ENCODE measurements at places on chromosomes 16 and 17. TPM values are rescaled to one million over a fixed set of nuclear protein-coding genes. Genes with fewer than 3 reads are reported as not detected.
A peak's percentile ranks its signal among the peaks of the same experiment; 100 is the strongest.

GRCh38 chr17:47719411-47720152 lies 13.5 kb upstream of the TBX21 start:
- no peak for DNase-seq

- peak; percentile 79 for DNase-seq
Observed at GRCh38 chr17:83079352-83079747, at the start of gene METRNL. Gene METRNL (plus strand): TSS chr17:83079609. CDS start chr17:83079816, 207 bp downstream.

- peak; percentile 35 for DNase-seq
Observed at GRCh38 chr16:66344533-66345145, 21.9 kb upstream of the CDH5 start.

CBX2 gene
- 2.3 TPM for polyA plus RNA-seq

- no peak for DNase-seq
Observed at GRCh38 chr16:47499080-47499699, 38.1 kb downstream of the PHKB start.

- DNase-seq: peak; percentile 91
Observed at GRCh38 chr17:38729886-38730525, at the start of gene CISD3. Gene CISD3 (plus strand): TSS chr17:38730341. CDS start chr17:38730359, 18 bp downstream.

DNA sequence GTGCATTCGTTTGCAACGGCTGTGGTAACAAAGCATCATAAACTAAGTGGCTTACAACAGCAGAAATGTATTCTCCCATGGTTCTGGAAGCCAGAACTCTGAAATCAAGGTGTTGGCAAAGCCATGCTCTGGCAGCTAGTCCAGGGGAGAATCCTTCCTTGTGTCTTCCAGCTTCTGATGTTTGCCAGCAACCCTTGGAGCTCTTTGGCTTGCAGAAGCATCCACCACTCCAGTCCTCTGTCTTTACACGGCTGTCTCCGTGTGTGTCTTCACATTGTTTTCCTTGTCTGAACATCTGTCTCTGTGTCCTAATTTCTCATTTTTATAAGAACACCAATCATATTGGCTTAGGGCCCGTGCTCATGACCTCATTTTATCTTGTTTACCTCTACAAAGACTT lies 265.3 kb upstream of the HSBP1 start:
- DNase-seq: no peak

- no peak for DNase-seq
Observed at GRCh38 chr16:30697264-30698138, 1.5 kb upstream of the SRCAP start.

GRCh38 chr17:927611-928461 lies 51.7 kb downstream of the NXN start:
- DNase-seq: peak; percentile 16

- DNase-seq: no peak
Observed at GRCh38 chr16:72203401-72203800, 31.4 kb upstream of the PMFBP1 start.

DNA sequence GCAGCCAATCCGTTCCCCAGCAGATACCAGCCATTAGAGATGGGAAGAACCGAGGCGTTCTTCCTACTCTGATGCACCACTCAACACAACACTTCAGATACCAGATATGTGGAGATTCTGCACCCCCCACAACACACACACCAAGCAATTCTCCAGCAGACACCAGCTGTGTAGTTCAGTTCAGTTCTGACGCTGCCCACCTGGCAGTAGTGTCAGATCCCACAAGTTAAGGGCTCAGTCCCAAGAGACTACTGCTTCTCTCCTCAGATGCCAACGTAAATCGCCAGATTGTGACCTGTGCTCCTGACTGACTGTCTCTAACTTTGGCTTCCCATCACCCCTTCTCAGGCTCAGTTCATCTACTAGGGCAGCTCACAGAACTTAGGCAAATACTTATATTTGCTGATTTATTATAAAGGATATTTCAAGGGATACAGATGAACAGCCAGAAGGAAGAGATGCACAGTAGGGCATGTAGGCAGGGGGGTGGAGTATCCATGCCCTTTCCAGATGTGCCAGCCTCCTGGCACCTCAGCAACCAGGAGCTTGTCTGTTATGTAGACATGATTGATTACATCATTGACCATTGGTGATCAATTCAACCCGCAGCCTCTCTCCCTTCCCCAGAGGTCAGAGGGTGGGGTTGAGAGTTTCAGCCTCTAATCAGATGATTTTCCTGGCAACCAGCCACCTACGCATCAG lies 110.6 kb downstream of the PRKCA start:
- DNase-seq: no peak

LGALS9C gene
- polyA plus RNA-seq: 18.0 TPM

GRCh38 chr16:51149721-51150164 lies 1.3 kb downstream of the SALL1 start:
- peak; percentile 22 for DNase-seq

- no peak for DNase-seq
Observed at GRCh38 chr16:11273721-11274324, 394 bp upstream of the PRM3 start.

GRCh38 chr16:81003610-81004460 lies 2.9 kb downstream of the CMC2 start:
- DNase-seq: peak; percentile 21

FOXL1 gene
- 6.3 TPM for polyA plus RNA-seq

DNA sequence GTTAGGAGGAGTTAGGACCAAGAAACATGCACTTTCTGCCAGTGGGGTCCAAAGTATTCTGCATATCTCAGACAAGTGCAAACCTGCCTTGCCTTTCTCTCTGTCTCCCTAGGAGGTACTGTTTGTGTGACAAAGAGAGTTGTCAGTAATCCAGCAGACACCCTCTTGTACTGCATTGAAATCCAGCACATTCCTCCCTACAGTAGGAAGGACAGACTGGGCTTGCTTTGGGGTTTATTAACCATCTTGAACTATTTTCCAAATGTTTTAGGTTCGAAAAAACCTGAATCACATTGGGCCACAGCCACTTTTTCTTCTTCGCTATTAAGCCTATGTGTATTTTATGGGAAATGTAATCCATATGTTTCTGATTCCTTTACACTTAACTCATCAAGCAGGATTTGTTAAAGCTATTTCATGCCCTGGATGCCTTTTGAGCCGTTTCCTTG lies 204.2 kb upstream of the KCNJ16 start:
- DNase-seq: no peak

- no peak for DNase-seq
Observed at GRCh38 chr17:65529761-65530522, 31.5 kb downstream of the AXIN2 start.

CDRT15L2 gene
- not detected for polyA plus RNA-seq

GRCh38 chr17:27494192-27495091 lies 38.2 kb downstream of the KSR1 start:
- DNase-seq: peak; percentile 98

DNA sequence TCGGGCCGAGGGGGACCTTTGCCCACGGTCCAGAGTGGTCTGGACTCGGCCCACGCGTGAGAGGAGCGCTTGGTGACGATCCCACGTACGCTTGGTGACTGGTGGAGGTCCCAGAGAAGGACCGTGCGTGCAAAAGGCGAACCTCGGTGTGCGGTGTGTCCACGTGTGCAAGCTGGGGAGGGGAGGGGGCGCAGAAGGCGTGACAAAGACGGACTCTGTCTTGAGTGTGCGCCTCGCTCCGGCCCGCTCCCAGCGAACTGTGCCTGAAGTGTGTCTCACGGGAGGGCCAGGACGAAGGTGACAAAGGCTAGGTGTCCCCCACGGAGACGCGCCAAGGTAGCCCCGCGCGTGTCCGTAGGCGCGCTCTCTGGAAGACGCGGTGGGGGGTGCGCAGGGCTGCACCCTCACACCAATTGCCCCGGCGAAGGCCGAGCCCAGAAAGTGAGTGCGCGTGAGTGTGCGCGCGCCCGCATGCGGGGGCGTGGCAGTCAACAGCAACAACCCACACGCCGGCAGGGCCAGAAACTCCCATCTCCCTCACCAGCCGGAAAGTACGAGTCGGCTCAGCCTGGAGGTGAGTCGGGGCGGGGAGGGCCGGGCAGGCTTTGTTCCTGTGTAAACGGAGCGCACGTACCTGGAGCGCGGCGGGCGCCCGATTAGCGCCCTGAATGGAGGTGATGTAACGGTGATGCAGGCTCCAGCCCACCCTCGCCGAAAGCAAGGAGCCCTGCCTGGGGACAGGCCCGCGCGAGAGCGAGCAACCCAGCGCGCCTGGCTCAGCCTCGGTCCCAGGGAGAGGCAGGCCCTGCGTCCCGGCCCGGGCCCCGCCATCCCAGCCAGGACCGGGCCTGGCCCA lies at the start of gene GPRC5C:
GPRC5C (plus strand) TSS at position 521 of the 856 bp plus-strand sequence. CDS start 7,689 bp downstream, outside the sequence.
- peak; percentile 93 for DNase-seq

TOM1L1 gene
- polyA plus RNA-seq: 118 TPM

FOXN1 gene
- not detected for polyA plus RNA-seq

GRCh38 chr17:69857412-69857835 lies 217.6 kb upstream of the KCNJ16 start:
- no peak for DNase-seq

HSD3B7 gene
- polyA plus RNA-seq: 17.0 TPM

GRCh38 chr17:31462261-31462660 lies 70.8 kb downstream of the RAB11FIP4 start:
- DNase-seq: no peak

- no peak for DNase-seq
Observed at GRCh38 chr16:8283195-8283594, 307.1 kb downstream of the TMEM114 start.

Data from small intestine (tissue), 16 donors.